ENCODE measurements at places on chromosomes 6 and 20.

- DNase-seq: no peak
Observed at GRCh38 chr20:20017844-20018185, 653 bp downstream of the NAA20 start.

DNA sequence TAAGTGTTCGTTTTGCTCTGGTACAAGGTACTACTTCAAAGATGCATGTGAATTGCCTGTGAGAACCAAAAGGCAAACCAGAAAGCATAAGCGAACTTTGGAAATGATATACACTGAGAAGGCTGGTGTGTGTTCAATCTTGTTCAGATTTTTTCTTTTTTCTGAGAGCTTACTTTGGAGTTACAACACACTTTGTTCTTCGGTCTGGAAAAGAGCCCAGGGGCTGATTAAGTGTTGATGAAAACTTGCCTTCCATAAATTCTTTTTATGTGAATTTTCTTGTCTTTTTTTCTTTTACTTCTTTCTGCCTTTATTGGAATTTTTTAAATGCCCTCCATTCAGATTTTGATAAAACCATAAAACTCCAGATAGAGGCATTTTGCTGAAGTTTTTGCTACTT, 395.1 kb upstream of the SASH1 start:
- DNase-seq: peak; percentile 81

DNA sequence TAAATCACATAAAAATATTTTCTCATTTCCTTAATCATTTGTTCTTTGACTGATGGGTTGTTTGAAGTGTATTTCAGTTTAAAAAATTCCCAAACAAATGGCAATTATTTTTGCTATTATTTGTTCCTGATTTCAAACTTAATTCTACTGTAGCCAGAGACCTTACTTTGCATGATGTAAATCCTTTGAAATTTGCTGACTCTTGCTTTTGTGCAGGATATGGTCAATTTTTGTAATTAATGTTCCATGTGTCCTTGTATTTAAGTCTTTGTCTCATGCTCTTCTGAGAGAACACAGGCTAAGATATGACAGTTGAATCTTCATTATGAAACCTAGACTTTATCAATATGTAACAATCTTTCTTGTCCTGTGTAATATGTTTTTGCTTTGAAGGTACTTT, 295.0 kb upstream of the CHD6 start:
- DNase-seq: no peak

GRCh38 chr6:75409928-75410327, 83.7 kb downstream of the FILIP1 start:
- DNase-seq: no peak

DNA sequence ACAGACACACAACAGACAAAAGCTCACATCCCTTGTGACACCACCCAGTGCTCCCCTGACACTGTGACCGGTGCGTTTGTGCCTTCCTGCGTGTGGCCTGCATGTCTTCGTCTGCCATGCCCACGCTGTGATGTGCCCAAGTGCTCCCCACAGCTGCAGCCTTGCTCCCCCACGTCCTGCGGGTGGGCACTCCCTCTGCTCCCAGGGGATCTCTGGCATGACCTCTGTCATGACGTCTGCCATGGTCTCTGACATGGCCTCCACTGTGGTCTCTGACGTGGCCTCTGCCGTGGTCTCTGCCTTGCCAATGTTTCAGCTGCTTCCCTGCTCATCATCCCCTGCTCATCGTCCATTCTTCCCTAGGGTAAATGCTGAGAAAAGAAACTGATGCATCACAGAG, 200.9 kb downstream of the DLL1 start:
- no peak for DNase-seq
